Activated CD8-positive, alpha-beta memory T cell treated with anti-CD3 and anti-CD28 coated beads for 1 hour (primary cell): ENCODE measurements at places on chromosomes 1 and 21.

- no peak for DNase-seq
Observed at GRCh38 chr1:181061891-181062835, 26.3 kb upstream of the IER5 start.

DNA sequence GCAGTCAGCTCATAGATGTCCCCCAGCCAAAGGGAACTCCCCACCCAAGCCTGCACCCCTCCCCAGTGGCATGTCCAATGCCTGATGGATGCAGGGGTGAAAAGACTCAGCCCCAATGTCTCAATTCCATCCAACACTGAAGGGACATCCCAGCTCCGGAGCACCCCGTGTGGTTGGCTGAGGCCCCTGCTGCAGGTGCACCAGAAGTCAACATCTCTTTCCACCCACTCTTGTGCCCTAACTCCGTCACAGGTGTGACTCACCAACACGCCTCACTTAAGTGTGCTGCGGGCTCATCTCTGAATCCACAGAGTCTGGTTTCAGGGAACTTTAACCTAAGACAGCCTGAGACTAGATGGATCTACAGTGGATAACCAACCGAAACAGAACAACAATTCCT lies 40.9 kb upstream of the ZBTB18 start:
- DNase-seq = no peak

- DNase-seq = no peak
Observed at GRCh38 chr1:170355267-170355801, 176.6 kb upstream of the GORAB start.

DNA sequence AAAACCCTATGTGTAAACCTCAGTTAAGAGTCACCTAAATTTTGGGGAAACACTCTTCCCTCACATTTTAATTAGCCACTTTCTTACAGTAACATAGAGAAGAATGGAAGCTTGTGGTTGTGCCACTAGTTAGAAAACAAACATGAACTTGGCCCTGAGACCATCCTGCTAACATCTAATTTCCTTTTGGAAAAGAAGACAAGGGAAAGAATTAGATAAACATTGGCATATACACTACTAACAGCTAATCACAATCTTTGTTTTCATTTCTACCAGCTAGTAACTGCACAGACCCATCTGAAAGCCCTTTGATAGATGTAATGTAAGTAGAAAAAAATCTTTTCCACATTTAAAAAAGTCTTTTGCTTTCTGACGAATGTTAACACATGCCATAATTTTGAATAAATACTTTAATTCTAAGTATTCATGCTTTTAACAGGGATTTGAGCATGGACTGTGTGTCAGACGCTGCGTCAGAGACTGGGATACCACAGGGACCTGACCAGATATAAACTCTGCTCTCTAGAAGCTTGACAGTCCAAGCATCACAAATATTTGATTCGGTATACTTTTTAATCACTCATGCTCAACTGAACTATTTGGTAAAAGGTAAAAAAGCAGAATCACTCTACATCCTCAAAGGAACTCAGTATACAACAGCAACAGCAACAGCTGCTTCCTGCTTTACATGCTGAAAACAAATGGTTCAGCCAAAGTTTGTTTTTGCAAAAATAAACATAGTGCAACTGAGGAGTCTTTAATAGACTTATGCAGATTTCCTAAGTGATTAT lies 30.2 kb downstream of the DPH5 start:
- no peak for DNase-seq

GRCh38 chr1:183303901-183304300 lies 114.3 kb downstream of the NMNAT2 start:
- no peak for DNase-seq

GRCh38 chr1:21837476-21837875 lies 25.4 kb downstream of the LDLRAD2 start:
- DNase-seq = no peak

DNA sequence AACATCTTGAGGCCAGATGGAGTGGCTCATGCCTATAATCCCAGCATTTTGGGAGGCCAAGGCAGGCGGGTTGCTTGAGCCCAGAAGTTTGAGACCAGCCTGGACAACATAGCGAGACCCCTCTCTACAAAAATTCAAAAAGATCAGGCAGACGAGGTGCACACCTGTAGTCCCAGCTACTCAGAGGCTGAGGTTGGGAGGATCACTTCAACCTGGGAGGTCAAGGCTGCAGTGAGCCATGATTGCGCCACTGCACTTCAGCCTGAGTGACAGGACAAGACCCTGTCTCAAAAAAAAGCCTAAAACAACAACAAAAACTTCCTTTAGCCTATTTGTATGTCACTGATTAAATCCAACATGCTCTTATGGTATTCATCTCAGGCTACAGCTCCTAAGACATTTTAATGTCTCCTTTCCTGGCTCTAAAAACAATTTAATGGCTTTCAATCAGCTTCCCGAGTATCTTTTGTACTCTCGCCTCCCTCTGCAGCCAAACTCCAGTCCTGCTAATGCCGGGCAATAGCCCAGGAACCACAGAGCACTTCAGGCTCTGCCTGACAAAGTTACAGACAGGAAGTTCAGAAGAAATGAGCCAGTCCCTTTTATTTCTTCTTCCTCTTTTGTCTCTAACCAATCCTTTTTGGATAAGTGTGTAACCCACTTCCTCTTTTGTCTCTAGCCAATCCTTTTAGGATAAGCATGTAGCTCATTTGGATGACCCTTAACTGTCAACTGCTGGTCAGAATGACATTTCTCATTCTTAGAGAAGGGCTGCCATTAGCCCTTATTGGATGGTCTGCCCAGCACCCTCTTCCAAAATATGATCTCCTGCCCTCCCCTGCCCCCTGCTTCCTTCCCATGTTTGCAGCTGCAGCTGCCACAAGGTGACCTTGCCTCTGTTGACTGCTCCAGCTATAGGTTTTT lies 6.6 kb upstream of the DOP1B start:
- DNase-seq = no peak

DNA sequence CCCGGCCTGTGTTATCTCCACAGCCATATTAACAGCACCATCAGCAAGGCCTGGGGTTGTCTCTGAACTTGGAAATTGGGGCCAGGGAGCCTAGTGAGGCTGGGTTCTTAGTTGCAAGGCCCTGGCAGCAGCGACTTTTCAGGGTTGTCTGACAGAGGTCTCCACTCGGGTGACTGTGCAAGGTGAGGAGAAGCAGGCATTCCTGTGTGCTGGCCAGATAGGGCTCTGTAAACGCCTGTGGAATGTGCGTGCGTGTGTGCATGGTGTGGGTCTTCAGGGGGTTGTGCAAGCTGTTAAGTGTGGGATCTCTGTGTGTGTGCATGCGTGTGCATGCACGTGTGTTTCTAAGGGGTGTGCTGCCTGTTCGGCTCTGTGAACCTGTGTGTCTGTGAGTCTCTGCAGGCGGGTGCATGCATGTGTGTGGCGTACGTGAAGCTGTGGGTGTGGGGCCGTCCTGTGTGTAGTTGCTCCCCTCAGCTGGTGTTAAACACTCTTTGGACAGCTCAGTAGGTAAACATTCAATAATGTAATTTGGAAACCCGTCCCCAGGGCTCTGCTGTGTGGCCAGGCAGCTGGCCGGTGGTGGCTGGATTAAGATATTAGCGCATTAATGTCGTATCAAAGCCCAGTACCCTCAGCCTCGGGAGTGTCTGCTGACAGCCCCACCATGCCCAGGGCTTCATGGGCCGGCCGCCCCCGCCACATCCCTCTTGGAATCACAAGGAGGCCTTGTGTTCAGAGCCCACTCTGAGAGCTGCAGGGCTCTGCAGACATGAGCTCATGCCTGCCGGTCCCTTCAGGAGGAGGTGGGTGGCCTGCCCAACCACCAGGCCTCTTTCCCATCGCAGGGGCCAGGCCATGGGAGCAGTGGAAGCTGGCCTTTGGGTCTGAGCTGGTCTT lies 189.9 kb downstream of the FOXD2 start:
- DNase-seq = no peak

GRCh38 chr1:96587222-96587621 lies 134.4 kb upstream of the PTBP2 start:
- no peak for DNase-seq

DNA sequence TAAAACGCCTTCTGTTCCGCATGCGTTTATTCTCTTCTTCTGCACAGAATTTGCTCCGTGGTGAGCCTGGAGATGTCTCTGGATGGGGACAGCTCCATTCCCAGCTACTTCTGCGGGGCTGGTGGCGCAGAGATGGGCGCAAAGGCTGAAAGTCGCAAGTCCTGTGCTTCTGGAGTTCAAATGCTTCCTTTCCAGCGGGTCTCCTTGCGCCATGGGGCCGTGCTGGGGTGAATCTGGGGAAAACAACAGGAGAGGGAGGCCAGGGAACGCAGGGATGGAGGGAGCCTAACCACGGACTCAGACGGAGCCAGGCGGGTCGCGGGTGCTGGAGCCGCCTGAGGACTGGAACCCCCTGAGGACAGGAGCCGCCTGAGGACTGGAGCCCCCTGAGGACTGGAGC lies 2.9 kb upstream of the OR2T12 start:
- no peak for DNase-seq

- DNase-seq = no peak
Observed at GRCh38 chr1:44909901-44910544, 67.0 kb upstream of the PTCH2 start.

GRCh38 chr1:15640667-15641066 lies 23.4 kb downstream of the DDI2 start:
- DNase-seq = no peak

- DNase-seq = no peak
Observed at GRCh38 chr1:173193639-173194038, 13.5 kb downstream of the TNFSF4 start.

DNA sequence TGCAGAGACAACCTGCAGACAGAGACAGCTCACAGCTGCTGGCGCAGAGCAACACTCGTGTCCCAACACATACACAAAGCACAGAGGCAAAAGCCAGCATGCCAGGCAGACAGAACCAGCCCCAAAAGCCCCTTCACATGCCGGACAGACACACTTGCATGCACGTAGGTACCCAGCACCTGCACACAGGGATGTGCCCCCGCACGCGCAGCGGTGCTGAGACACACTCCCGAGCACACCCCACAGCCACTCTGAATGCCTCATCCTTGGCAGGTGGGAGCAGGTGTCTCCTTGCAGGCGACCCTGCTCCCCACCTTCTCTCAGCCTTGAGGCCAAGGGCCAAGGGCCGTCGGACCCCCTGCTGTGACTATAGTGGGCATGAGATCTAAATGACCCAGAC lies 41.2 kb upstream of the ZC3H12A start:
- DNase-seq = no peak

DNA sequence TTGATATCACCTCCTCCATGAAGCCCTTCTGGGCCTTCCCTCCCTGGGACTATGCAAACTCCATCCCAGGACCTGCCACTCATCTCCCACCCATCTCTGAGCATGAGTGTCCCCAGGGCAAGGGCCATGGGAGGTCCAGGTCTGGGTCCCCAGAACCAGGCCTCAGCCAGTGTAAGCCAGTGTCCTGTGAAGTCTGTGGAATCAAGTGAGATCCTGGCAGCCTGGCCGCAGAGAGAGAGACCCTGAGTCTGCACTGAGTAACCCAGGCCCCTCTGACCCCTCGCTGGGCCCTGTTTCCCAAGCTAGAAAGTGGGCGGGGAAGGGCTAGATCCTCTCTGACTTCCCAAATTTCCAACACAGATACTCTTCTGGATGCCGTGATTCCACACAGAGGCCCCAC lies 132.7 kb downstream of the DMRTB1 start:
- no peak for DNase-seq

- no peak for DNase-seq
Observed at GRCh38 chr1:161137881-161138280, 5.4 kb upstream of the DEDD start.

- DNase-seq = no peak
Observed at GRCh38 chr21:31493350-31493880, 149.4 kb upstream of the TIAM1 start.

DNA sequence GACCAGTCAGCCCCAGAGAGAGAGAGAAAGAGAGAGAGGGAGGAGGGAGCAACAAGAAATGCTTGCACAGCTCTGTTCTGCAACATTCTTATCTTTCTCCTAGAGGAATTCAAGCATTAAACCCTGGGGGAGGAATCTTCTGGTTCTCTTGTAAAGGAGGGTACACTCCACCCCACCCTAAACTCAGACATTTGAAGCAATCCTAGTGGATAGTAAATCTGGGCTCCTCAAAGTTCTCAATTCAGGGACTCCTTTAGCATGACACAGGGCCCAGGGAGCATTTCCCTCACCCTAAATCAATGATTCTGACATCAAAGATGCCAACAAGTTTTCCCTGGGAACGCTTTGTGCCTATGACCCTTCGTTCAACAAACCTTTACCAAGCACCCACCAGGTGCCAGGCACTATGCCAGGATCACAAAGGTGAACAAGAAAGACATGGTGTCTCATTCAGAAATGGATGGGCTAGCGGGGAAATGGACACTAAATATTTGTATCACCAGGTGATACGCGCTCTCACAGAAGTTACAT lies 11.9 kb upstream of the CAPN2 start:
- no peak for DNase-seq

GRCh38 chr1:241972703-241973369 lies 15.3 kb downstream of the BECN2 start:
- no peak for DNase-seq

- no peak for DNase-seq
Observed at GRCh38 chr21:35932232-35932911, 128.0 kb downstream of the SETD4 start.

GRCh38 chr1:41365772-41366454 lies 4.7 kb downstream of the FOXO6 start:
- no peak for DNase-seq

DNA sequence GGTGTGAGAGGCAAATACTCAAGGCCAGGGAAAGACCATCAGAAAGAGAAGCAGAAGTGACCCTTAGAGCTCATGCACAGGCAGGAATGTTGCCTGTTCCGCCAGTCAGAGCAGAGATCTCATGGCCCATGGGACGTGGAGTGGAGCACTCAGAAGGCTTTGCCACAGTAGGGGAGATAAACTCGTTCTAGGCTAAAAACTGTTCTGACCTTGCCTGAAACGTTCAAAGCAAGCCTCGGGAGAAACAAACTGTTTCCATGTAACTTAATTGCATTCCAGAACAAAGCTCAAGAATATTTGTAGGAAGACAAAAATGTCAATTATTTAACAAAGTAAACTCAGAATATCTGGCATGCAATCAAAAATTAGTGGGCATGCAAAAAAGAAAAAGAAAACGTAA lies 20.7 kb upstream of the SLC19A1 start:
- no peak for DNase-seq

GRCh38 chr1:43887748-43888147 lies 45.9 kb upstream of the ARTN start:
- no peak for DNase-seq
